ENCODE measurements at places on chromosomes 4 and X.

DNA sequence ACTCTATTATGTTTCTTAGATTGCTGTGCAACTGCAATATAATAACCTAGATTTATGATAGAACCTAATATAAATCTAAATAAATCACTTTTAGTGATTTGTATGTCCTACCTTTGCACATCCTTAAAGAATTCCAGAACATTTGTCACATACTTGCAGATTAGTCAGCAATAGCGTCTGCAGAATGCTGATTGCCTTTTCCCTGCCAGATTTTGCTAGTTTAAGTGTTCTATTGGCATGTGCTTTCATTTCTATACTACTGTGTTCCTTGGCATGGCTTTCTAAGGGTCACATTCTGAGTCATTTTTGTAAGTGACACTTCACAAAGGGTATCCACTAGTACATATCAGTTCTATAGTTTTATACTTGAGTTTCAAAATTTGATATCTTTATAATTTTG is 303.1 kb upstream of the GIMD1 start:
- no peak for DNase-seq

- DNase-seq = no peak
These were observed 37.4 kb downstream of the PPP2R2C start for GRCh38 chr4:6435010-6435409.

DNA sequence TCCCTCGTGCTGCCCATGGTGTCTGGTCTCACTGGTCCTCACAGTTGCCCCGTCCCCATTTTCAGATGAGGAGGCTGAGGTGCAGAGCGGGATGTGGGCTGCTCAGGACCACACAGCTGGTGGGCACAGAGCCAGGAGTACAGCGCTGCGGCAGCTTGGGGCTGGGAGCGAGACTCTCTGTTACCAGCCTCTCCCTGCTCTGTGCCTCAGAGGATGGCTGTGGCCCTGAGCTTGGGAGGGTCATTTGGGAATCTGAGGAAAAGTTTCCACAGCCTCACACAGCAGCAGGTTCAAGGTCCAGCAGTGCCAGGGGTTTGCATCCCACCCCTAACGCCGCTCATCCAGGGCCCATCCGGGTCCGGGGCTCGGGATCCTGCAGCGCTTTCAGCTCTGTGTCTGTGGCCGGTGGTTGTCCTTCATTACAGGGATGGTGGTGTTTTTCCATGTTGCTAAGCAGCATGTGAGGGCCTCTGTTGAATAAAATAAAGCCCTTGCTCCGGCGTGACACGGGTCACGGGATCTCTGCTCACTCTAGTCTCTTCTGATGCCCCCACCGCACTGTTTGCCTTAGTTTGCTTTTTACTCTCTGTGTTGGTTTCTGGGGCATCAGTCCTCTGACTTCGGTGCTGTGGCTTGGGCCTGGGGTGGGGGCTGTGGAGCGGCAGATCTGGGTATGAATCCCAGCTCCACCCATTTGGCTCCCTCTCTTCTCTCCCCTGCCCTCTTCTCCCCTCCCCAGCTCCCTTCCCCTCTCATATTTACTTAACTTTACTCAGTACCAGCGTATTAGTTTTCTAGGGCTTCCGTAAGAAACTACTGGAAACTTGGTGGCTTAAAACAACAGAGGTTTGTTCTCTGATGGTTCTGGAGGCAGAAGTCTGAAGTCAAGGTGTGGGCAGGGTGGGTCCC is 6.5 kb downstream of the WFS1 start:
- DNase-seq = no peak

GRCh38 chr4:3406021-3406420 is 35.7 kb upstream of the HGFAC start:
- no peak for DNase-seq

DNA sequence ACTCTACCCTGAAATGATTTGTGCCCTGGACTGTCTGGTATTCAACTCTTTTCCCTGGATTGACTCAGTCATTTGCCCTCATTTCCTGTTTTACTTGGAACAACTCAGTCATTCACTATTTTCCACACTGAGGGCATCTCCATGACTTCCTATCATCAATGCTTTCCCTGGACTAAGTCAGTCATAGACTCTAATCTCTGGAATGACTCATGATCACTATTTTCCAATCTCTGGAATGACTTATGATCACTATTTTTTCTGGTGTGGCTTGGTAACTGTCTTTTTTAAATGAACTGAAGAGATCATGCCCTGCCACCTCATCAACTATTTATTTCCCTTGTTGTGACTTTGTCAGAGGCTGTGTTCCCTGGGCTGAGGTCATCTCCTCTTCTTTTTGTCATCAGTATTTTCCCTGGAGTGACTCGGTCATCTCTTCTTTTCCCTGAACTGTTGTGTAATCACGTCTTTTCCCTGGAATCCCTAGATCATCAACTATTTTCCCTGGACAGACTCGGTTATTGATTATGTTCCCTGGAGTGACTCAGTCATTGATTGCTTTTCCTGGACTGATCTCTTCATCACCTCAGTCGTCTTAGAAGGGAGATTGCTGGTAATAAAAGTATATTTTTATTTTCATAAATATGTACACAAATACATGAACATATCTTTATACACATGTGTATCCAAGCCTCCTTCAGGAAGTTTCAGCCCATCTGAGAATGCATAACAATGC is 327.1 kb upstream of the VCX start:
- no peak for DNase-seq

DNA sequence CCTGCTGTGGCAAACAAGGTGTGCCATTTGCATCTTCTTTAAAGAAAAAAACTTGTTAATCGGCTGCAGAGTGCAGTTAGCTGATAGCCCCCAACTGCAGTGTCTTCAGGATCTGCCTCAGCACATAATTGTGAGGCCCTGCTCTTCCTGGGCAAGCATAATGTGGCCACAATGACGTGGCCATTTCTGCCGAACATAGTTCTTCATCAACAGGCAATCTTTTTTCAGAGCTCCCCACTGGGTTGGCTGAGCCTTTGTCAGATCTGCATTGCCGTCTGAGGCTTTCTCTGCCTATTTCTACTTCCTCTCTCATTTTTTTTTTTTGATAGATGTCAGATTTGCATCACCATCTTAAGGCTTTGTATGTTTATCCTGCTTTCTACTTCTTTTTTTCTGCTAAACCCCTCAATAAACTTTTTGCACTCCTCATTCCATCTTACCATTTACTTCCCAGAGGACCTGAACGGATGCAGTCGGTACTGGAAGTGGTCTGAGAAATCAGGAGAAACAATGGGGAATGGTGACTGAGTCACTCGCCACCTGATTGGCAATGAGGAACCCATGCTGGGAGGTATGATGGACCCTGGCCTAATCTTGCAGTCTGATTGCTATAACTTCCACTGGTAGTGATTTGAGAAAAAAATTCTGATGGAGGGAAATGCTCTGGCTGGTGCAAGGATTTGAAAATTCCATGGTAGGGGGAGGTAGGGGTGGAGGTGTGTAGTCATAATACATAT is 21.2 kb upstream of the TAB3 start:
- peak; percentile 65 for DNase-seq

- DNase-seq = no peak
These were observed 79.8 kb downstream of the RLIM start for GRCh38 chrX:74534569-74535038.

- DNase-seq = no peak
These were observed 1021.8 kb downstream of the STPG2 start for GRCh38 chr4:97121493-97121892.

DNA sequence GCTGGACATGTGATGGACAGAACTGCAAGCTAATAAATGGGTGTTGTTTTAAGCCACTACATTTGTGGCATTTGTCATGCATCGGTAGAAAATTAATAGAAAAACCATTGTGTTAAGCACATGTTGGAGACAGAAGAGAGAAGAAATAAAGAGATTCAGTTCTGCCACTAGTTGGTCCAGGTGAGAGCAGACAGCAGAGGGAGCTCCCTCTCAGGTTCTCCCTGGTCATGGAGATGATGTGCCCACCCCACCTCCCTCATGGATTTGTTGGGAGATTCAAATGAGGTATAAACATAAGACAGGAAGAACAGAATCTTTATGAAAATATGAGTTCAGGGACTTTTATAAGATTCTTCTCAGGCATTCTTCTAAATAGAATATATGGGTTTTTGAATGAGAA is 36.8 kb upstream of the OCIAD2 start:
- DNase-seq = no peak

DNA sequence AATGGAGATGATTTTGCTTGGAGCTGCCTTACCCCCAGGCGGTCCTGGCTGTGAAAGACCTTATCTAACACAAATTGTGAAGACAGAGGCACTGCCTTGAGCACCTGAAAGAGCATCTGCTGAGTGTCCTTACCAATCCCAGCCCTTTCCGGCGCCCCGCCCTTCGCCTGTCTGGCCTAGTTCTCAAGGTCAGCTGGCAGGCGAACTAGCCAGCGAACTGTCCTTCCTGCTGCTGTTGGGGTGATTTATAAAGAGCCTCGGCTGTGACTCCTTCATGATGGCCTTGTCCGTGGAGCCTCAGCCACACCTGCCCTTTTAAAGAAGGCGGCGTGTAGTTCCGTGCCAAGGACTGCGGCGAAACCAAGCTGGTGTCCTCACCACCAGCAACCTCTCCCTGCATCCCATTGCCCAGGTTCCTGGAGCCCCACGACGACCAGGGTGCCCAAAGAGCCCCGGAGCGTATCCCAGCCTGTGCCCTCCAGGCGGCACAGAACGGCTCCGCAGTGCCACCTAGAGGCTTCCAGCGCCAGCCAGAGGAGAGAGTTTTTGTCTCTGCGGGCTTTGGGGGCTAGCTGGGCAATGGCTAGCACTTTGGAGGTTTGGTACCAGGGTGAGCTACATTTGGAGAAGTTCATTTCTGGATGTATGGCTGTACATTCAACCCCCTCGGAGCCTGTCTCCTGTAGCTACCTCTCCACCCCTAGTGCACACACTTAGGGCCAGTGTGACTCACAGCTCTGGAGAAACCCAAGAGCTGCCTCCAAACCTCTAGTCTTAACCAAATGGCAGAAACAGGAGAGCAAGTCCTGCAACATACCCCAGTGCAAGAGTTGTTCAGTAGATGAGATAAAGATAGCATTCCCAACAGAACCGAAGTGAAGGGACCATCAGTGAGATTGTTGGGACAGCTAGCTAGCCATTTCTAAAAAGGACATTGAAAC is 36.8 kb upstream of the VMA21 start:
- DNase-seq = peak; percentile 2

DNA sequence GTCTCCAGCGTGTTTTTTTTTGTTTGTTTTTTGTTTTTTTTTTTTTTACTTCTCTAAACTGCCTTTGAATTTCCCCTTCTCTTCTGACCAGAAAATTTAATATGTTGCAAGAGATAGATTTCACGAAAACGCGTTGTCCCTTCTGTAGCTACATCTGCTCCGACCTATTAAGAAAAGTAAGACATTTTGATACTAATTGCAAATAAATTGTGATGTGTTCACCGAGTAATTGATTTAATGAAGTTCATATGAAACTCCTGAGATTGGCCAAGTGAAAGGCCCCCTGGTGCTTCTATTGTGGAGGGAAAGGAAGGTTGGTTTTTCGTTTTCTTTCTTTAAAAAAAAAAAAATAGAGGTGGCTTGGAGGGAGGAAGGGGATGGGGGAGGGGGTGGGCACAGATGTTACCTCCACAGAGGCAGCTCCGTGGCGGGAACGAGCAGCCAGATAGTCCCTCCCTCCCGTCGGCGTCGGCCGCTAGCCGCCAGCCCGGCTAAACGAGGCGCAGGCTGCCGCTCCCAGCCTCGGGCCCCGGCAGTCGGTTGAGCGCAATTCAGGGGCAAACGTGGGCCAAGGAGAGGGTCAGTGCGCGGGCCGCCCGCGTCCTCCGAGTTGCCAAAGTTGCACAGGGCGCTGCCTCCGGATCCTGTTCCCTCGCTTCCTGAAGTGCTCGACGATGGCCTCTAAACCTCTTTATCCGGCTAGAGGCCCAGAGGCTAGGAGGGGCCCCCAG is 139.1 kb upstream of the ZIC3 start:
- DNase-seq = no peak

- no peak for DNase-seq
These were observed 731.9 kb downstream of the STPG2 start for GRCh38 chr4:97411356-97411755.

GRCh38 chr4:172188248-172188988 is 375.2 kb downstream of the GALNTL6 start:
- DNase-seq = no peak

DNA sequence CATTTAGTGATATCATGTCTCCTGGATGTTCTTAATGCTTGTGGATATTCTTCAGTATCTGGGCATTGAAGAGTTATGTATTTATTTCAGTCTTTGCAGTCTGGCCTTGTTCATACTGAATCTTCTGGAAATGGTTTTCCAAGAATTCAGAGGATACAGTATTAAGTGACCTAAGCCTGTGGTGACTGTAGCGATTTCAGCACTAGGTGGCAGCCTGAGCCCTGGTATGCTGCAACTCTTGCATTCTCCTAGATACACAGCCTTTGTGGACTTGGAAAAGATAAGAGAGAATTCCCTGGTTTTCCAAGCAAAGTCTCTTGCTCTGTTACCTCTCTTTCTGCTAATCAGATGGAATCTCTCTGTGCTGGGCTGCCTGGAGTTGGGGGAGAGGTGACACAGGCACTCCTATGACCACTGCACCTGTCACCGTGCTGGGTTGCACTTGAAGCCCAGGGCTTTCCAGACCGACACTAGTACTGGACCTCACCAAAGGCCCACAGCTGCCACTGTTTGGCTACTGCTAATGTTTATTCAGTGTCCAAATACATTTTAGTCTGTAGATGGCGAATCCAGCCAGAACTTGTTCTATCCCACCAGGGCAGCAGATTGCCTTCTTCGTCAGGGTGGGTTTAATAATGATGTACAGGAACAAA is 19.3 kb upstream of the SPIN2A start:
- no peak for DNase-seq

DNA sequence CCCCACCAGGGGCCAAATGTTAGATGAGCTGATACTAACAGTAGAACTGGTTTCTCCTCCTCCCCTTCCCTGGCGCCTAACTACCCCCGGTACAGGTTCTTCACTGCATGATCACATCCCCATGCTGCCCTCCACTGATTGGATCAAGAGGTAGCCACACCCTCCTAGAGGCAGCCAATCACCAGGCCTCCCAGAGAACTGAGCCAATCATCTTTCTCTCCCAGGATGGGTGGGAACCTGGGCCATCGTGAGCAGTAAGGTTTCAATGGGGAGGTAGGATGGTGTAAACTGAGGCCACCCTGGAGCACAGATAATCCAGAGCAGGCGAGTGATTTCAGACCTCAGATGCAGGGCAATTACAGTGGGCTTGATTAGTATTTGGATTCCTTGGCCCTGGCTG is 64.2 kb downstream of the PPP2R2C start:
- no peak for DNase-seq
